ENCODE measurements at places on chromosomes 6 and 20. TPM values are rescaled to one million over a fixed set of nuclear protein-coding genes. Genes with fewer than 3 reads are reported as not detected.

DNA sequence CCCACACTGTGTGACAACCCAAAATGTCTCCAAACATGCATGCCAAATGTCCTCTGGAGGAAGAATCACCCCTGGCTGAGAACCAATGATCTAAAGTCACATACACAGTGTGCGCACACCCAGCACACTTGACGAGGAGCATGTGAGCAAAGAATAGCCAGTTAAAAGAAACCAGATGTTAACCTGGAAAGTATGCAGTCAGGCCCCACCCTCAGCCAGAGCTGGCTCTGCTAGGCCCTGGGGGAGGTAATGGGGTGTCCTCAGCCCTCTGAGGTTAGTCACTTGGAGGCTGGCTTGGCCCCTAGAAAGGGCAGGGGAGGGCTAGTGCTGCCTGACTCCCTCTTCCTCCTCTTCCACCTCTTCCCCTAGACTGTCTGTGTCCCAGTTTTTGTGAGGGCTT lies 15.2 kb upstream of the GUCA1A start:
- DNase-seq: peak; percentile 61

DNA sequence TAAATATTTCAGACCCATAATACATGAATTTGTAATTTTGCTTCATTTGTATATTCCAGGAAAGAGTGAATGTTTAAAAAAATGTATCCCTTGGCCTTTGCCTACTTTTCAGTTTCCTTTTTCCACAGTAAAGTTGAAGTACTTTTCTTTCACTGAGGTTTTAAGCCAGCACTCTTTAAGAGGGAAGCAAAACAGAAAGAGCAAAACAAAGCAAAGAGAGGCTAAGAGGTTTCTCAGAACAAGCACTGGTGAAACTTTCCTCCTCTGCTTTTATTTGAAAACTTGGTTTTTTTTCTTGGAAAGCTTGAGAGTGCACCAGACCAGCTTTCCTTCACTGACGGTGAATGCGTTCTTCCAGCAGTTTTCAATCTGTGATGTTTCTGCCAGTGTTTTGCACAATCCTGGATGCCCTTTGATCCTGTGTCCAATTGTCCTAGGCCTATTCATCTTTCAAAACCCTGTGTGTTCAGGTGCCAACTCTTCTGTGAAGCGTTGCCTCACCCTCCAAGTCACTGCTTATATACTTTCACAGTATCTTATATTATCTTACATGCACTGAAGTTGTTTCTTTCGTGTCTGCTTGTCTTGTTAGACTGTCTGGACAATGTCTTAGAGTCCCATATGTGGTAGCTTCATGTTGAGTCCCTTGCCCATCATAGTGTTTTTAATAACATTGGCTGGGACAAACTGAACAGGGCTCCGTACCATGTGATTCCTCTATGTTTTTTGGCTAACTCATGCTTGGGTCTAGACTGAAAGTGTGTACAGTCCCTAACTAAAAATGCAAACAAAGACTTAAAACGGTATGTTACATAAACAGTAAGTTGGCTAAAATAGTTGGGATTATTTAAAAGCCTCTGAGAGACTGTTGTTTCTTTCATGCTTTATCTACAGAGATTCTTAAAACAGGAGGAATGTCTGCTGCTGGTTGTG lies 1.9 kb downstream of the RNF217 start:
- peak; percentile 28 for DNase-seq

PRRT1 gene
- 5.8 TPM for total RNA-seq

PROCR gene
- 30.7 TPM for total RNA-seq

UST gene
- total RNA-seq: 15.3 TPM

Data from HFFc6 (cell line).